ENCODE measurements at places on chromosomes 16 and 17.

- DNase-seq: no peak
Observed at GRCh38 chr17:69282002-69282401, 44.9 kb downstream of the ABCA5 start.

DNA sequence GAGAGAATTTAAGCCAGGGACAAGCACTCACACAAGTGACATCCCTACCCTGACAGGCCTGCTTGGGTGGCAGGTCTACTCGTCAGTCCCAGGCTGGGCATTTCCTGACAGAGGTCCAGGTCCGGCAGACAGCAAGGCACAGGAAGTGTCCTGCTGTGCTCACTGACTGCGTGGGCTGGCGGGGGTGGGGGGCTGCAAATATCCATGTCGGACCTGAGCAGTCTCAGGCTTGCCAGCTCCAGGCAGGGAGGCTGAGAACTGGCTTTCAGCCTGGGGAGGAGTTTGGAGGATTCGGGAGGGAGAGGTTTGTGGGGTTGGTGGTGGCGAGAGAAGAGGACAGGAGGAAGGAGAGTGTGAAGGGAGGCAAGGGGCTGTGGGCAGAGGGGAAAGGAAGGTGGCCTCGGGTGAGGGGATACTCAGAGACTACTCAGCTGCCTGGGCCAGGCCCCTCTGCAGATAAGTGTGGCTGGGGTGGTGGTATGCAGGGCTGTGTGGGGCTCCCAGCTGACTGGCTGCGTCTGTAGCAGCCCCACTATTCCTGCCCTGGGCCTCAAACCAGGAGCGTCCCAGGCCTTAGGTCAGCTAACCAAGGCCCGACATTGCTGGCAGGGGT is 7.8 kb downstream of the HIC1 start:
- no peak for DNase-seq

DNA sequence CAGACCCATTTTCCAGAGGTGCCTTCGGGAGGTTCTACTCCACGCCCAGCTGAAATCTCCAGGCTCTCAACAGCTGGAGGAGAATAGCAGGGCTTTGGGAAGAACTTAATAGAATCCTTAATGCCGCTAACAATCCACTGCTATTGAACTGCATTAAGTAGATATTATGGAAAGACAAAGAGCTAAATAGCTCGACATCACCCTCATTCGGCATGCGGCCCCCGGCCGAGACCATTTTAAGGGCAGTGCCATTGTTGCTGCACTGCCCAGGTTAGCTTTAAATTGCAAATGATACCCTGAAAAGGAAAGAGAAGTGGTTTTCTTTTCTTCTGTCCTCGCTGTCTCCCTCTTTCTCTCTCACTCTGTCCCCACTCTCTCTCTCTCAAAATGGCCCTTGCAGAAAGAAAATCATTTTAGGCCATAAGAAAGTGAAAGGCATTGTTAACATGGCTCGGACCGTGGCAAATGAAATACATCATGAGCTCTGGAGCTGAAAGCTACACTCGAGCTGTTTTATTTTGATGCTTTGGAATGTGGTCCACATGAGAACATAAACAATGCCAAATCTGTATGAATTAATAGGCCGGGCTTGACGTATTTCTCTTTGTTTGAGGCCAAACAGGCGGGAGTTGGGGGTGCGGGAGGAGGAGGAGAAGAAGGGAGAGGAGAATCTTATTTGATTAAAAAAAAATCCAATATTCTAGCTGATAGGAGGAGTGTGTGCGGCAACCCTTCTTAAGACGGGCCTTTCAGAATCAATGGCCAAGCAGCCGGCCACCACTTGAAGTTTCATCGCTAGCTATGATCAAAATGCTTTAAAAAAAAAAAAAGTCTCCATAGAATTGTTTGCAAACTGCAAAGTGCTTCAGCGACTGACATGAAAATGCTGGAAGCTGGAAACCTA is 298.8 kb upstream of the IRX3 start:
- DNase-seq: no peak

GRCh38 chr17:59892251-59892923 is 356 bp downstream of the TUBD1 start:
- no peak for DNase-seq

DNA sequence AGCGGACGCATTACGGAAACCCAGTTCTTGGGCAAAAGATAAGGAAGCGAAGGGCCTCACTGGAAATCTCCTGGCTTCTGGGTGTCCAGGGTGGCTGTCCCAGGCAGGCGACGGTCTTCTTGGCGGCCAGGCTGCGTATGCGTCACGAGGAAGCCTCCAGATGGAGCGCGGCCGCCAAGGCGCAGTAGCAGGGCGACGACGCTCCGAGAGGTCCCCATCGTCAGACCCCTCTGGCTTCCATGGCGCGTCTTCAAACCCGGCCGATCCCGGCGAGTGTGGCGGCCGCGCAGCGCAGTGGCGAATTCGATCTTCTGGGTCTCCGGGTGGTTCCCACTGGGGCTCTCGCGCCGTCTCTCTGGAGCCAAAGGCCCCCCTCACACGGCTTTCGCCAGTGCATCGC is 13.8 kb upstream of the ANKRD40CL start:
- no peak for DNase-seq

GRCh38 chr16:54370278-54371040 is 83.9 kb upstream of the IRX3 start:
- DNase-seq: no peak

DNA sequence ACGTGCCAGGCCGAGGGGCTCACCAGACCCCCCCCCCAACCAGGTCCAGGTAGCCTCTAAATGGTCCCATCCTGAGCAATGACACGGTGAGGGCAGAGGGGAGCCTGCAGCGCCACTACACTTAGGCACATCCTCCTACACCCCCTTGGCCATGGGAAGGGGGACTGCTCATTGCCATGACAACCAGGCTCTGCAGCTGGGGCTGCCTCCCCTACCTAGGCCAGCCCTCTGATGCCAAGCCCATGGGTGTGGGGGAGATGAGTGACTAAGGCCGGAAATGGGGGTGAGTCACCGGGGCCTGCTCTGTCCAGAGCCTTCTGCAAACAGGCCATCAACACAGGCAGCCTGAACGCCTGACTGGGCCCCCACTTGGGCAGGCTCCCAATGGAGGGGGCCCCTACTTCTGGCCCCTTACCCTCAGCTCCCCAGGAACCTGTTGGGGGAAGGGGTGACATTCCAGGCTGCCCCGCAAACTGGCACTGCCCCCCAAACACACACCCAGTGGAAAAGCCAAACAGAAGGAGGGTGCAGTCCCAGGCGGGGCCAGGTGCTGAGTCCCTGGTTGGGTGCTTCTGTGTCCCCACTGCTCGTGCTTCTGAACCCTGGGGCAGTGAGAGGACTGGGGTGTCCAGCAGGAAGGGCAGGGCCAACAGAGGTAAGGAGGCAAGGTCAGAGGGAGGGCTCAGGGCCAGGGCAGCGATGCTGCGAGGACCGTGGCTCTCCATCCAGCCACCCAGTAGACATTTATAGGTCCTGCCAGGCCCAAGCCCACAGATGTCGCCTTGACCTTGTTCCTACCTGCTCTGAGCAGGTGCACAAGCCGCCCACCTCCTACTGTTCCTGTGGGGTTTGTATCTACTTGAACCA is 8.2 kb downstream of the PLCD3 start:
- DNase-seq: no peak

DNA sequence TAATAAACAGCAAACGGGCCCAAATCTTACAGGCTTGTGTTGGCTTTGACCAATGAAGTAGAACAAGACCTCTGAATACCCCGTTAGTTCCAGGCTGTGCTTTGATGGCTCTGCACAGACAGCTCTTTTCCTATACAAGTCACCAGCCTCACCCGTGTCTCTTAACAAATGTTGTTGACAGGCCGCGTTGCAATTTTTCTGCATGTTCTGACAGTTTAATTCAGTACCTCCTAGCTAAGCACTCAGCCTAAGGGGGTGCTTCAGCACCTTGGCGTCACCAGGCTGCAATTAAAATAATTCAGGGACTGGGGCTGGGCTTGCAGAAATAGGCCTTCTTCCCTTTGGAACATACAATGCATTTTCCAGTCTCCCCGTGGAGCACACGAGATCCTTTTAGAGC is 500.1 kb downstream of the MAF start:
- no peak for DNase-seq

DNA sequence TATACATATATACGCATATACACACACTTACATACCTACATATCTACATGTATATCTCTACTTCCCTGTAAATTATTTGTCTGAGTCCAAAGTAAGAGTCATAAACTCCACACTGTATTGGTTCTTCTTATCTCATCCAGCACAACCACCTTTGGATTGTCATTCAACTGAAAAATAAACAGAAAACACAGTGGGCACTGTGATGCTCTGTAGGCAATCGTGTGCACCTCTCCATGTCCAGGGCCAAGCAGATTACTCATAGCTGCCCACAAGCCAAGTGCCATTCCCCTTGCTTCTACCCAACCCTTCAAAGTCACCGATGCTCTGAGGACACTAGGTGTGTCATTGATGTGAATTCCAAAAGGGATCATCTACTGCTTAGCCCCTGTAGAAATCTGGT is 12.9 kb upstream of the TEKT3 start:
- no peak for DNase-seq

DNA sequence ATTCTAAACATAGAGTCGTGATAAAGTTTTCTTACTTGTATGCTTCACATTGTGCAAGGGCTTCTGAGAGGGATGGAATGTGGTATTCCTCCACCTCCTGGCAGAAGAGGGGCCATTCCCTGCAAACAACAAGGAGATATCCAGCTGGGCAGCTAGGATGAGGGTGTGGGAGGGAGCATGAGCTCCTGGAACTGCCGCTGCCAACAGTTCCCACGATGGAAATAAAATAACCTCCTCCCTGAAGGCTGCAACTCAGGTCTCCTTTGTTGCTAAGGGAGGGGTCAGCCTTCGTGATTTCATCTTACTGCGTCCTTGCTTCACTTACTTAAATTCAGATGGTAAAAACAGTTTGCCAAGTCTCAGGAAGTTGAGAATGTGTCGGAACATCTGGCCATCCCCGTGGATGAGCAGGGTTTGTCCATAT is 15.6 kb downstream of the PLEKHG4 start:
- DNase-seq: no peak

DNA sequence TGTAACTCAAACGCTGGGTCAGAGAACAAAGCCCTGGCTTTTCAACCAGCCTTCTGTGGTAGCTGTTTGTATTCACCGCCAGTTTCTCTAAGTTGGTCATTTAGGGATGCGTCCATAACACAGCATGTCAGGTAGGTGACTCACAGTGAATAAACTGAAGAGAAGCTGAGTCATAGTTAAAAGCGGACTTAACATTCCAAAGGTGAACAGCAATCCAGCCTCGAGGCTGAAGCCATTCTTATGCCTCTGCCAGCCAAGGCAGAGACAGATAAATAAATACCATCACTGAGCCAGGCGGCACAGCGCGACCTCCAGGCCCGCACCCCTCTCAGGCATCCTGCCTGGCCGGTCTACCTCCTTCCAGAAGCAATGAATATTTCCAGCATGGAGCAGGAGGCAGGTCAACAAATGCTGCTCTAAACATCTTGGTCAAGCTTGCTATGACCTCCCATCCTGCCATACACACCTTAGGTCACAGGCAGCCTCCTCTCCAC is 12.4 kb upstream of the CACNG4 start:
- DNase-seq: no peak

GRCh38 chr17:2312736-2313135 is 9.0 kb downstream of the SRR start:
- DNase-seq: no peak

DNA sequence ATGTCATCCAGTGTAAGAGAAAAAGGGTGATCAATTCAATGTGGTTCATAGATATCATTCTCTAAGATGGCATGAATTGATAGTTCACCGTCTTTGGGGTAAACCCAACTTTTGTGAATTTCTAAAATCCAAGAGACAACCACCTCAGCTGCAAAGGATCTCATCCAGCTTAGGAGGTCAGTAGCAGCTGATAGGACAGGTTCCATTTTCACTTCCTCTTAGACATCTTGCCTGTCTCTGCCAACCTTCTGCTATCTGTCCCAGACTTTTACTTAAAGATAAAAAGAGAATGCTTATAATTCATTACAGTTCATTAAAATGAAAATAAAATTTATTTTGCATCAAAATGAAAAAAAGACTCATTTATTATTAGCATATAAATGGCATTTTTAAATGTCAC is 468.2 kb downstream of the XYLT1 start:
- DNase-seq: no peak

GRCh38 chr17:42804918-42805367 is 6.3 kb downstream of the CNTD1 start:
- DNase-seq: no peak

DNA sequence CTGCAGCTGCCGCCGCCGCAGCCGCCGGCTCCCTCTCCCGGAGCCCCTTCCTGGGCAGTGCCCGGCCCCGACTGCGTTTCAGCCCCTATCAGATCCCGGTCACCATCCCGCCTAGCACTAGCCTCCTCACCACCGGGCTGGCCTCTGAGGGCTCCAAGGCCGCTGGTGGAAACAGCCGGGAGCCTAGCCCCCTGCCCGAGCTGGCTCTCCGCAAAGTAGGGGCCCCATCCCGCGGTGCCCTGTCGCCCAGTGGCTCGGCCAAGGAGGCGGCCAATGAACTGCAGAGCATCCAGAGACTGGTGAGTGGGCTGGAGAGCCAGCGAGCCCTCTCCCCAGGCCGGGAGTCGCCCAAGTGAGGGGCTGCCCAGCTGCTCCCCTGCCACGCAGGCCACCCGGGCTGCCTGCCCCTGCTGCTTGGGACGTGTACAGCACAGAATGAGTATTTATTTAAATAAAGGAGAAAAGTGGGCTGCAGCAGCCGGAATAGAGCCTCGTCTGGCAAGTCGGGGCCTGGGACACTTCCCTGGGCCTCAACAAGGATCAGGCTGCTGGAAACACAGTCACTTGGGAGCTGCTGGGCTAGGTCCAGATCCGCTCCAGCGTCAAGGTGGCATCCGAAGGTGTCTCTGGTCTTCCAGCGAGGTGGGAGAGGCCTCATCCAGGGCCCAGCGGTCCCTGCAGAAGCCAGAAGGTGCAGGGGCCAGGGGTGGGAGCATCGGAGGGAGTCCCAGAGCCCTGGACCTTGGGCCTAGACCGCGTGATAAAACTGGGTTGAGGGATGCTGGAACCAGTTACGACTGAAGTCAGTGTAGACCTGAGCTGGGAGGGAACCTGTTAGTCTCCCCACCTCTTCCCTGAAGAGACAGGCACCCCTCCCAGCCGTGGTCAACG is 8.8 kb downstream of the TBX2 start:
- no peak for DNase-seq

GRCh38 chr16:27225536-27226360 is 22.4 kb downstream of the KDM8 start:
- no peak for DNase-seq

GRCh38 chr17:3917391-3917931 is 1.2 kb upstream of the P2RX1 start:
- no peak for DNase-seq

DNA sequence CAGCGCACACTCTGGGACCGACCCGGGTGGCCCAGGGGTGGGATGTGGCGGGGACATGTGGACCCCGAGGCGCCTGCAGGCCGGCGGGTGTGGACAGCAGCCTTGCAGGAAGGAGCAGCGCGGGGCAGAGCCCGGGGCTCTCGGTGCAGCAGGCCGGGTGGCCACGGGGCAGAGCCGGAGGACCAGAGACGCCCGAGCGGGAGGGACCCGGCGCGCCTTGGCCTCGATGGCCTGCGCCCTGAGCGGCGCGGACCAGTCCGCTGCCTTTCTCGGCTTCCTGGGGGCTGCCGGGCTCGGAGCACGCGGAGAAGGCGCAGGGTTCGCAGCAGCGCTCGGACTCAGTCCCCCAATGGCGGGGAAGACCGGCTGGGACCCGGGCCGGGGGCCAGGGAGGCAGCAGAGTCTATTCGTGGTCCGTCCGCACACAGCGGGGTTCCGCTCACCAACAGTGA is 43.4 kb downstream of the OSBPL7 start:
- DNase-seq: no peak

Data from dorsolateral prefrontal cortex (tissue), 122 donors.